ENCODE measurements at places on chromosomes 11 and 22.

DNA sequence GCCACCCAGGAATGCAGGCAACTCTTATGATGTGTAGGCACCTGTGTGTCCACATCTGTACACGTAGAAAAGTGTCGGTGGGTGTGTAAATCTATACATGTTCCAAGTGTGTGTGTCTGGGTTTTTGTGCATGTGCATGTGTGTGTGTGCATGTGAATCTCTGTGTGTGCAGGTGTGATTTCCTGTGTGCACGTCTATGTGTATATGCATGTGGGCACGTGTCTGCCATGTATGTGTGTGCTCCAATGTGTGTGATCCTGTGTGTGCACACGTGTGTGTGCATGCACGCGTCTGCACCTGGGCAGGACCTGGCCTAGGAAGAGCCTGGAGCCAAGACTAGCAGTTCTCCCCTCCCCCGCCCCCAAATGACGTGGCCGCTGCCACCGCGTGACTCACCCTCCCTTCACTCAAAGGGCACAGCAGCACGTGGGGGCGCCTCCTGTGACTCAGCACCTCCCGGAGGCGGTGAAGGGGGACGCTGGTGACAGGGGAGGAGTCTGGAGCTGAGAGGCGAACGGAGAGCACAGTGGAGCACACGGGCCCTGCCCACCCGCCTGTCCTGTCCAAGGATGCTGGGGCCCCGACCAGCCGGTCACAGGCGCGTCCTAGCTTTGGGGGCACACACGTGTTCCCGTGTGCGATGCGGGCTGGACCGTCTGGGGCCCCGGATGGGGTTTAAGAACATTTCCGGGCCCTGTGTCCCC lies 10.1 kb downstream of the PIM3 start:
- H3K27ac ChIP-seq = no peak overlapping the region
- peak; percentile 79 for DNase-seq
- H3K4me3 ChIP-seq = peak overlapping the region; percentile 27
- H3K4me1 ChIP-seq = 0 out of 2 replicates have a peak, but pooled peaks cover 4% of the 10 kb centered on the region
- H3K36me3 ChIP-seq = no peaks in the 10 kb centered on the region

DNA sequence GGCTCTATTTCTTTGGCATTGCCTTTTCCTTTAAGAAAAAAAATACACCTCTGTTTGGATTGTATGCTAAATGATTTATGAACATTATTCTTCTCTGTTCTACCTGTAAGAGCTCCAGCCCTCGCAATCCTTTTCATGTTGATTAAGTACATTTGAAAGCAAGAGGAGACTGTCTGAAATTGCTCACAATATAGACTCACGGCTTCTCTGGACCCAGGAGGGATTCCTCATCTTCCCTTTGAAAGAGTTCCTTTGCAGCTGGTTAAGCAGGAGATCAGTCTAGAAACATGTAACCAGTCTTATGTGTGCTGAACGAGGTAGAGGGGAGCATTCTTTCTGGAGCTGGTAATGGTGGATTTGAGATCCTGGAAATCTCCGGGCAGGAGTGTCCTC lies 47.4 kb downstream of the PKNOX2 start:
- H3K4me1 ChIP-seq = no peaks in the 10 kb centered on the region
- H3K36me3 ChIP-seq = no peaks in the 10 kb centered on the region
- no peaks in the 10 kb centered on the region for H3K27me3 ChIP-seq
- no peak overlapping the region for H3K27ac ChIP-seq
- no peak overlapping the region for H3K4me3 ChIP-seq

- no peak overlapping the region for H3K27ac ChIP-seq
- no peak overlapping the region for H3K4me3 ChIP-seq
- H3K4me1 ChIP-seq = no peaks in the 10 kb centered on the region
- H3K27me3 ChIP-seq = no peaks in the 10 kb centered on the region
These were observed 9.1 kb downstream of the BACE1-AS start for GRCh38 chr11:117300283-117300663.

- H3K27ac ChIP-seq = no peak overlapping the region
- peak; percentile 23 for DNase-seq
- no peaks in the 10 kb centered on the region for H3K36me3 ChIP-seq
These were observed 351.9 kb downstream of the ETS1 start for GRCh38 chr11:128235426-128235825.

Measured in SK-N-SH (cell line).